ENCODE measurements at places on chromosomes 11 and 22.

GRCh38 chr11:105049481-105049880, 4.3 kb upstream of the CARD16 start:
- DNase-seq: no peak

GRCh38 chr22:40218723-40219294, 41.1 kb downstream of the TNRC6B start:
- DNase-seq: no peak

DNA sequence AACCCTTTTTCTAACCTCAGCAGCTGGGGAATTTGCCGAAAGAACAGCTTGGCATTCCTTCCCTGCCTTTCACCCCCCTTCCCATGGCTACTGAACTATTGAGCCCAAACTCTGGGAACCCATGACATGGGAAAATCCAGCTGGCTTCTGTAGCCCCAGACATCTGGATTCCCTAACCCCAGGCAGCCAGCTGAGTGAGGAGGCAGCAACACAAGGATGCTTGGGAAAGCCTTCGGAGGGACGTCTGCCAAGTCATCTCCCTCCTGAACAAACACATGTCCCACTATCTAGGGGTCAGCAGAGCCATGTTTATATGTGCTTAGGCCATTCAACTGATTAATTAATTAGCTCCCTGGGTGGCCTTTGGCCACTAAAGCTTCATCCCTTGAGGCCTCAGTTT, 21.6 kb downstream of the LRRC55 start:
- DNase-seq: no peak

GRCh38 chr22:27601195-27601594, 200.4 kb downstream of the MN1 start:
- no peak for DNase-seq

DNA sequence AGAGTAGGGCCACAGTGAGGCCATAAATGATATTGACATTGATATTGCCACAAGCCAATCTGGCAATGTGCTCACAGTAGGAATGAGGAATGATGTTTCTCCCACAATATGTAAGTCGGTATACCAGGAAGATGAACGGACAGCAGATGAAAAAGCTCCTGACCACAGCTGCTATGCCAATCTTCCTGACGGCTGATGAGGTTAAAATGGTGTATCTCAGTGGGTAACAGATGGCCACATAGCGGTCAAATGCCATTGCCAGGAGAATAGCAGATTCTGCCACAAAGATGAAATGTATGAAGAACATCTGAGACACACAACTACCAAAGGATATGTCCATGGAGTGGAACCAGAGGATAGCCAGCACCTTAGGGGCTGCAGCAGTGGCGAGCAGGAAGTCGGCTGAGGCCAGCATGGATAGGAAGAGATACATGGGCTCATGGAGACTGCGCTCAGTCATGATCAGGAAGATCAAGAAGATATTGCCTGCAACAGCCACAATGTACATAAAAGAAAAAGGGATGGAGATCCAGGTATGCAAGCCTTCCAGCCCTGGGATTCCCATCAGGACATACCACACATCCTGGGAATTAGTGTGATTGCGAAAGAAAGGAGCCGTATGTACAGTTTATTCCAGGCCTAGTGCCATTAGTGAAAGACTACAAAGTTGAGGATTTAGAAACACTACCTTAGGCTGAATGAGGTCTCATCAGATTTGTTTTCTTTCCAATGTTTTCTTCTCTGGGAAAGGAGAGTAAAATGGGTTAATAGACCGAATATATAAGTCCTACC, 22.2 kb downstream of the OR51V1 start:
- no peak for DNase-seq

DNA sequence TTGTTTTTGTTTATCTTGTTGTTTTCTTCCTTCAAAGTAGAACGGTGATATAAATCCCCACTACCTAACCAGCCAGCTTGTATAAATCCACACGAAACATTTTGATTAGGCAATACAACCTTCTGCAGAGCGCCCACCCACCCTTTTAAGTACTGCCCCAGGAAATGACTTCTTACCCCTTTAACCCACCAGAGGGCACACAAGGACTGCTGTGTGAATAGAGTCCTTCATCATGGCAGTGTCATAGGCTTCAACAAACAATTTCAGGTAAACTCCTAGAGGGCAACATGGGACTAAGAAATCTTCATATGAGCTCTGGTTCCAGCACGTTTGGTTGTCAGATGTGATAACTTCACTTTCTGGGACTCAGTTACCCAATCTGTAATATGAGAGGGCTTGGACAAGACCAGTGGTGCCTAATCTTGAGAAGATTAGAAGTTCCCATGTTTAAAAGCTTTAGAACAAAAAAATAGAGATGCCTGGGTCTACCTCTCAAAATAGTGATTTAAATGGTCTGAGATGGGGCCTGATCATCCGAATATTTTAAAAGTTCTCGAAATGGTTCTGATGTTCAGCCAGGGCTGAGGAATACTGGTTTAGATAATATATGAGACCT, 56.1 kb downstream of the PIWIL4 start:
- DNase-seq: no peak

DNA sequence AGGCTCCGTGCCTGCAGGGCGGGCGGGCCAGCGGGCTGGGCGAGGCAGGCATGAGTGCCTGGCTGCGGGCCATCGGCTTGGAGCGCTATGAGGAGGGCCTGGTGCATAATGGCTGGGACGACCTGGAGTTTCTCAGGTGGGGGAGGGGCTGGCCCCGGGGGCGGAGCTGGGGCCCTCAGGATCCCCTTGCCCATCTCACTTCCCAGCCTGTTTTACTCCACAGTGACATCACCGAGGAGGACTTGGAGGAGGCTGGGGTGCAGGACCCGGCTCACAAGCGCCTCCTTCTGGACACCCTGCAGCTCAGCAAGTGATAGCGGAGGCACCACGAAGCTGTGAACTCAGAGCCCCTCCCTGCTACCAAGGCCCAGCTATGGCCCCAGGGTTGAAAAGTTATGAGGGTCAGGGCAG, 5.9 kb downstream of the PHOX2A start:
- DNase-seq: peak; percentile 37

GRCh38 chr11:46917109-46917761, 1.1 kb downstream of the LRP4 start:
- DNase-seq: peak; percentile 4

DNA sequence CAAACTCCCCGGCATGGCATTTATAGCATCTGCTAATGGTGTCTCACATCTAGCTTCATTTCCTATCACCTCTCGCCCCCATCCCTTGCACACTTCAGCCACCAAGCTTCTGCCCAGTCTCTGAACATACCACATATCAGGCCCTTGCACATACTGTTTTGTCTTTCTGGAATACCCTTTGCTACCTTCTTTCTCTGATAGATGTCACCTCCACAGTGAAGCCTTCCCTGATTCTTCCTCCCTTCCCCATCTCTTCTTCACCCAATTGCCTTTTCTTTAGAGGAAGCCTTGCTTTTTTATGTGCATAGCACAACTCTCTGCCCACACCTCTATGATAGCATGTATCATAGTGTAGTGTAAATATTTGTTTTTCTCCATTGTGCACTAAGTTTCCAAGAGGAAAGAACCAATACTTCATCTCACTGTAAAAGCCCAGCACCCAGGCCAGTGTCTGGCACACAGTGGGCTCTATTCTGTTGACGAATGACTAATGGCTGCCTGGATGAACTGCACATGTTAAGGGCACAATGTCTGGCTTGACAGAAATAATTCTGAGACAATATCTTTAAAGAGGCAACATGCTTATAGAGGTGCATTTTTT, 27.8 kb downstream of the P4HA3 start:
- DNase-seq: no peak

GRCh38 chr22:46107089-46107664, 43.1 kb upstream of the PPARA start:
- DNase-seq: no peak

GRCh38 chr11:1927026-1927847, 7.7 kb downstream of the TNNT3 start:
- no peak for DNase-seq

DNA sequence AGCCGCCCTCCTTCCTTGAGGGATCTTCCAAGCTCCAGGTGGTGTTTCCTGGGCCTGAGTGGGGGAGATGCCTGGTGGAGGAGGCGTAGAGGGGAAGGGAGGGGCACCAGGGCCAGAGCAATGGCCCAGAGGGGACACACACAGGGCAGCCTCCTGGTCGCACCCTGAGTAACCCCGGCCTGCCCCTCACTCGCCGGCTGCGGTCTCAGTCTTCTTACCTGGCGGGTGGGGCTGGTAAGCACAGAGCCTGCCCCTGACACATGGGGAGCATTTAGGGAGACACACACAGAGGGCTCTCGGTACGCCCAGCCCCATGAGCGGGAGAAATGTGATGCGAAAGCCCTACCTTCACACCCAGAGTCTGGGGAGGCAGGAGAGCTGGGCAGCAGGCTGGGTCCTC, 23.9 kb downstream of the IGF2 start:
- no peak for DNase-seq

DNA sequence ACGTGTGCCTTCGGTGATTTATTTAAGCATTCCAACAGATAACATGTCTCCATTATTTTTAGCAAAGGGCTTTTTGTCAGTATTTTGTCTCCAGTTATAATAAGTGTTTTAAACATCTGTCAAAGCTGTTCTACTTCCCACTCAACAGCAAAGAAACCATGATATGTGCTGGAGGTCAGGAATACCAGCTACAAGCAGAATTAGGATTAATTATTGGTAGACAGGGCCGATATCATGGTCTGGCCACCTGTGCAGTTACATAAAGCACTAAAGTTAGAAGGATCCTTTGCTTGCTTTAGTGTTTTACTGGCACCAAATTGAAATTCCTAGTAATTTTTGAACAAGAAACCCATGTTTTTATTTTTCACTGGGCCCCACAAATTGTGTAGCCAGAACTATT, 591.3 kb upstream of the ARHGAP42 start:
- no peak for DNase-seq

DNA sequence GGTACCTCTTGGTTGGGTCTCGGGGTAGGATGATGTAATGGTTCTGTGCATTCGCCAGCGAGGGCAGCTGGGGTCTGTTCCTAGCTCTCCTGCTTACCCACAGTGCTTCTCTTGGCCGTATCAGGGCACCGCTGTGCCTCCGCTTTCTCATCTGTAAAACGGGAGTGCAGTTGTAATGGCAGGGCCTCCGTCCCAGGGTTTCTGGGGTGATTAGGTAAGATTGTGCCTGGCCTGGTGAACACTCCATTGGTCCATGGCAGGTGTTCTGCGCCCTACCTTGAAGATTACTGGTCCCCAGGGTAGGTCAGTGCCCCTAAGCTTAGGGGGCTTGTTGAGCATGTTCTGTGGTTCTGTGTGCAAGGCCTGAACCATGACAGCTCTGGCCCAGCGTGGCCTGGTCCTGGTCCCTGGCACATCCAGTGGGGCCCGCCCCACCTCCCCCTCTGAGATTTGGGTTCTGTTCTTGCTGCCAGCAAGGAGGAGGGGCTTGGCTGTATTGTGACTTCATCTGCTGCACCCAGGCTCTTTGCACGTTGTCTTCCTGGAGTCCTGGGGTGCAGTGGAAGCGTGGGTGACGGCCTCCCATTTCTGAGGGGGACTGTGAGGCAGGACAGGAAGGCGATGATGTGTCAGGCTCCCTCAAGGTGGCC, 4.9 kb downstream of the MYRF start:
- DNase-seq: no peak

GRCh38 chr11:69540118-69541000, 58.9 kb downstream of the LINC01488 start:
- no peak for DNase-seq

DNA sequence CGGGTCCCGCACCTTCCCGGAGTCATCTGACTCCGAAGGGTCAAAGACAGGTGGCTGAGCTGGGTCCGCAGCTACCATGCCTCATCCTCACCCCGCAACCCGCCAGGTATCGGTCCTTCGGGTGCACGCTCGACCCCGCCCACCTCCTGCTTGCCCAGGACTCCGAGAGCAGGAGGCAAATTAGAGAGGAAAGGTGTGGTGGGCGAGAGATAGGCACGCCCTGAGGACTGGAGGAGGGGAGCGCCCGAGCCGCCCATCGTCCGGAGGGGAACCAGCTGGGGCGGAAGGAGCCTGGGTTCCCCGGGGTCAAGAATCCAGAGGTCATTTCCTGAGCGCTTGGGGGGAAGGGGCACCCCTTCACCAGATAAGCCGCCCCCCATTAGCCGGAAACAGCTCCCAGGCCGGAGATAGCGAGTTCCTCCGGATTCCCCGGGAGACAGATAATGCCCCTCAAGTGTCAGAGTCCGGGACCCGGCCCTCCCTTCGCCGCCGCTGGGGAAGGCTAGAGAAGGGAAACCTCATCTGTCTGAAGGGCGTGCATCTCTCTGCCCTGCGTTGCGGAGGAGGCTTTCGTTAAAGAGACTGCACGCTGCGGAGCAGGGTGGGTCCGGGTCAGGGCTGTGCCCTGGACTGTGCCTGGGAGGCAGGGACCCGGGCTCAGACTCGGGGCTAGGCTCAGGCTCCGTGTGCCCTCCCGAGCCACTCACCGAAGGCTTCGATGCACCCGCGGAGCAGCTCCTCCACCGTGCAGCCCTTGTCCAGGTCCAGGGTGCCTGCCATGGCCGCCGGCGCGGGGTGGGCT, 1.7 kb downstream of the RASGRP2 start:
- DNase-seq: no peak

- peak; percentile 48 for DNase-seq
Measured at GRCh38 chr11:14905104-14906033, 13.3 kb upstream of the CYP2R1 start.

DNA sequence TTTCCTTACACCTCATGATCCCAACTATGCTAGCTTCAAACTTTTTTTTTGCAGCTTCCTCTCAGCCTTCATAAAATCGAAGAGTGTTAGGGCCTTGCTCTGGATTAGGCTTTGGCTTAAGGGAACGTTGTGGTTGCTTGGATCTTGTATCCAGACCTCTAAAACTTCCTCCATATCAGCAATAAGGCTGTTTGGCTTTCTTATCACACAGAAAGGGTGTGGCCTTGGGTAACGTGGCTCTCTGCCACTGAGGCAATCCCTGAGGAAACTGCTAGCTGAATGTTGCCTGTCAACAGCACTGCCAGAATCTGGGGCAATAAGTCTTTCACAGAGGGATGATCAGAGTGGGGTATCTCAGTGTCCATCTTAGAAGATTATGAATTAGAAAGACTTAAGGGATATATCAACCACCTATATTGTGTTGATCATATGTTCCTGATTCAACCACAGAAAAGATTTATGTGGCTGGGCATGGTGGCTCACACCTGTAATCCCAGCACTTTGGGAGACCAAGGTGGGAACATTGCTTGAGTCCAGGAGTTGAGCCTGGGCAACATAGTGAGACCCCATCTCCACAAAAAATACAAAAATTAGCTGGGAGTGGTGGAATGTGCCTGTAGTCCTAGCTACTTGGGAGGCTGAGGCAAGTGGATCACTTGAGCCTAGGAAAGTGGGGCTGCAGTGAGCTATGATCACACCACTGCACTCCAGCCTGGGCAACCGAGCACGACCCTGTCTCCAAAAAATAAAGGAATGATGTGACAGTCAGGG, 12.5 kb upstream of the CUL5 start:
- DNase-seq: no peak

- DNase-seq: no peak
Measured at GRCh38 chr22:45507798-45508197, 5.1 kb downstream of the FBLN1 start.

GRCh38 chr11:122363296-122363695, 247.3 kb upstream of the BLID start:
- no peak for DNase-seq

- DNase-seq: no peak
Measured at GRCh38 chr11:1025410-1026162, 10.9 kb downstream of the MUC6 start.

- DNase-seq: no peak
Measured at GRCh38 chr22:43441751-43442150, 29.9 kb downstream of the MPPED1 start.

- DNase-seq: no peak
Measured at GRCh38 chr11:88411265-88411664, 73.7 kb upstream of the CTSC start.

- no peak for DNase-seq
Measured at GRCh38 chr22:36724836-36725235, 21.3 kb upstream of the CACNG2 start.

- peak; percentile 15 for DNase-seq
Measured at GRCh38 chr11:63635762-63636465, 21.7 kb upstream of the PLAAT3 start.

All from stimulated activated CD4-positive, alpha-beta T cell treated with anti-CD3 and anti-CD28 coated beads, Interleukin-12 subunit alpha, Interleukin-12 subunit beta, amount 100 ng/mL, for 24 hours (primary cell).